Spinal cord (tissue), 10 donors: ENCODE measurements at places on chromosomes 7 and 10. TPM values are rescaled to one million over a fixed set of nuclear protein-coding genes. Genes with fewer than 3 reads are reported as not detected.

GRCh38 chr10:78337646-78338391 lies 304.2 kb downstream of the RPS24 start:
- no peak for DNase-seq

The PPP1R9A gene
- 34.6 TPM for polyA plus RNA-seq

DNA sequence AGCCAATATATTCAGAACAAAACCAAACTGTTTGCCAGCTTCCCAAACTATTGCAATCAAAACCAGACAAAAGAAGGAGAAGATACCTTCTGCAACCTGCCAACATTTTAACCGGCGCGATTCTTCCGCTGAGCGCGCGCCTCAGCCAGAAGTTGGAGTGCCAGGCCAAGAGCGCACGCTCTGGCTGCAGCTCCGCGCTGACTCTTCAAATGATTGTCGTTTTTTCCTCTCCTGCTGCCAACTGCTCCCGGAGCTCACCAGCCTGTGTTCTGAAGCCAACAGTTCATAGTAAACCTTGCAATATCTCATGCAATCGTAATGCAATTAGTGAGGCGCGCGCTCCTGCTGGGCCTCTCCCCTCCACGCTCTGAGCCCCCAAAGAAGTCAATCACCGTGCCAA lies 259.7 kb upstream of the MGMT start:
- DNase-seq = peak; percentile 22

- no peak for DNase-seq
Observed at GRCh38 chr10:118564114-118564513, 31.3 kb downstream of the PRLHR start.

GRCh38 chr10:104025524-104025923 lies 58.6 kb downstream of the SLK start:
- no peak for DNase-seq

The RBM20 gene
- 2.2 TPM for polyA plus RNA-seq

DNA sequence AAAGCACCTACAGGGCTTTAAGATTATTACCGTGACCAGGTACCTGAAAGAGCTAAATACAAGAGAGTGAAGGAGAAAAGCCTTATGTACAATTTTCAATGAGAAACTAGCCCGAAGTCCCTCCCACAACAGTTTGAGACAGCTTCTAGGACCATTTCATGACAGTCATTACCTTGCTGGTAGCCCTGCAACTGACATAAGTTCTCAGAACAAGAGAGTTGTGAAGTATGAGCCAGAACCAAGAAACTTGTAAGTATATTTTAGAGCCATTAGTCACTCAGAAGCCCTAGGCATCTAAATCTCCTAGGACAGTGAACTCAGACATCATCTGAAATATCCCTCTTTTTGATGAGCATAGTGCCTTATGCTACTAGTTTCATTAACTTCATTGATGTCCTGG lies 792.1 kb downstream of the GRM8 start:
- DNase-seq = no peak

- no peak for DNase-seq
Observed at GRCh38 chr10:131936736-131937135, 35.9 kb downstream of the PPP2R2D start.

- DNase-seq = no peak
Observed at GRCh38 chr7:129122078-129122750, 22.3 kb upstream of the TSPAN33 start.

The MMD2 gene
- polyA plus RNA-seq = 43.6 TPM

- peak; percentile 29 for DNase-seq
Observed at GRCh38 chr10:5583525-5584175, 58.9 kb downstream of the CALML3 start.
